ENCODE measurements at places on chromosomes 1 and 21.
A peak's percentile ranks its signal among the peaks of the same experiment; 100 is the strongest.

- no peaks in the 10 kb centered on the region for H3K36me3 ChIP-seq
- peaks cover 24% of the 10 kb centered on the region for H3K4me1 ChIP-seq
- peaks cover 17% of the 10 kb centered on the region for H3K27me3 ChIP-seq
Observed at GRCh38 chr1:157956732-157957131, 36.7 kb upstream of the KIRREL1 start.

GRCh38 chr21:42513151-42513984 is at the start of gene SLC37A1:
TSS of gene SLC37A1 (plus strand) at chr21:42513852. CDS start at chr21:42518455, 4,603 bp downstream.
- DNase-seq, result peak; percentile 63
- H3K36me3 ChIP-seq, result peaks cover 22% of the 10 kb centered on the region
- H3K4me1 ChIP-seq, result peaks cover 42% of the 10 kb centered on the region
- H3K27me3 ChIP-seq, result no peaks in the 10 kb centered on the region

DNA sequence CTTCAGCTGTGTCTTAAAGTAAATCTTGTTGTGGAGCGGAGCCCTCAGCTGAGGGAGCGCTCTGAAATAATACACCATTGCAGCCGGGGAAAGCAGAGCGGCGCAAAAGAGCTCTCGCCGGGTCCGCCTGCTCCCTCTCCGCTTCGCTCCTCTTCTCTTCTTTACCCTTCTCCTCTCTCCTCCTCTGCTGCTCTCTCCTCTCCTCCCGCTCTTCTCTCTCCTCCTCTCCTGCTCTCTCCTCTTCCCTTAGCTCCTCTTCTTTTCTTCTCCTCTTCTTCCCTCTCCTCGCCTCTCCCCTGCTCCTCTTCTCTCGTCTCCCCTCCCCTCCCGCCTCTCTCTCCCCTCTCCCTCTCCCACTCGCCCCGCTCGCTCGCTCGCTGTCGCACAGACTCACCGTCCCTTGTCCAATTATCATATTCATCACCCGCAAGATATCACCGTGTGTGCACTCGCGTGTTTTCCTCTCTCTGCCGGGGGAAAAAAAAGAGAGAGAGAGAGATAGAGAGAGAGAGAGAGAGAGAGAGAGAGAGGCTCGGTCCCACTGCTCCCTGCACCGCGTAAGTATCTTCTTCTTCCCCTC is at the start of gene PROX1:
TSS of gene PROX1 (plus strand) at position 47 of the 580 bp plus-strand sequence. CDS start 8,563 bp downstream, outside the sequence.
- no peak for DNase-seq
- H3K4me3 ChIP-seq, result peak within 1 kb of the TSS; percentile 88
- peak within 1 kb of the TSS; percentile 82 for H3K27ac ChIP-seq
- peaks cover 5% of the 10 kb centered on the region for H3K36me3 ChIP-seq

GRCh38 chr1:40140211-40140973 is 20.8 kb upstream of the RLF start:
- H3K4me3 ChIP-seq, result no peak overlapping the region
- no peak overlapping the region for H3K27ac ChIP-seq
- H3K36me3 ChIP-seq, result no peaks in the 10 kb centered on the region
- peaks cover 8% of the 10 kb centered on the region for H3K27me3 ChIP-seq
- DNase-seq, result no peak

GRCh38 chr1:197944485-197944884 is 27.3 kb downstream of the LHX9 start:
- H3K36me3 ChIP-seq, result no peaks in the 10 kb centered on the region
- no peak for DNase-seq
- H3K27me3 ChIP-seq, result peaks cover 24% of the 10 kb centered on the region
- H3K4me3 ChIP-seq, result no peak overlapping the region
- no peak overlapping the region for H3K27ac ChIP-seq
- H3K4me1 ChIP-seq, result no peaks in the 10 kb centered on the region

DNA sequence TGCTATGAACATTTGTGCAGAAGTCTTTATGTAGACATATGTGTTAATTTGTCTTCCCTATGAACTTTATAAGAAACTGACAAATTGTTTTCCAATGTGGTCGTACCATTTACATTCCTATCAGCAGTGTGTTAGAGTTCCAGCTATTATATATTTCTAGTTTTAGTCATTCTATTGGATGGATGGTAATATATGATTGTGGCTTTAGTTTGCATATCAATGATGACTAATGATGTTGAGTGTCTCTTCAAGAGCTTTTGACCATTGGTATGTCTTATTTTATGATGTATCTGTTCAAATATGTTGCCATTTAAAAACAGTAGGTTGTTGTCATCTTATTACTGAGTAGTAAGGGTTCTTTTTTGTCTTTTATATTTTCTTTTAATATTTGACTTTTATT is 16.2 kb upstream of the ZNF326 start:
- DNase-seq, result no peak
- H3K27ac ChIP-seq, result no peak overlapping the region
- no peaks in the 10 kb centered on the region for H3K36me3 ChIP-seq
- H3K4me3 ChIP-seq, result no peak overlapping the region
- H3K27me3 ChIP-seq, result no peaks in the 10 kb centered on the region

GRCh38 chr1:69263921-69264391 is 303.8 kb upstream of the LRRC7 start:
- H3K4me1 ChIP-seq, result no peaks in the 10 kb centered on the region
- DNase-seq, result no peak
- H3K27me3 ChIP-seq, result no peaks in the 10 kb centered on the region

DNA sequence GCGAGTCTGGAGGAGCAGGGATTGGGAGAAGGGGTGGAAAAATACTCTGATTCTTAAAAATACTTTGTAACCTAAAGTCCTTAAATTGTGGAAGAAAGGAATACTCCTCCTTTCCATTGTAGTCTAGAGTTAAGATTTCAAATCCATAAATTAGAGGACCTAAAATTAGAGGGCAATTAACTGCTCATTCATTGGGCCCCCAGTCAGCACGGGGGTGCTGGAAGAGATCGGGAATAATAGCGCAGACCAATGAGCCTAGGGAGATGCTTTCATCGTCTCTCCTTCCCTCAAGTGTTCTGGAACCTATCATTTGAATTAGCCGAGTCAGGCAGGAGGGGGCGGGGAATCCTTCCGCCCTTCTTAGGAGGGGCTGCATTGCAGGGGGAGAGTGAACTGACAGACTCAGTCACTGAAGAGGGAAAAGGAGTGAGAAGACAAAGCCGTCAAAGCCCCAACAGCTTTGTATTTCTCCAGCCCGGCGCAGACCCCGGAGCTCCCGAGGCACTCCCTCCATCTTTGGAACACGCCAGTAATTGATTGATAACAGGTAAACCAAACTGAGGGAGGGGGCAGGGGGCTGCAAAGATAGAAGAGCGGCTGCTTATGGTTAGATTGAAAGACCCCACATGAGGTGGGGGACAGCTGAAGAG is at the start of gene MLLT11:
TSS of gene MLLT11 (plus strand) at position 391 of the 650 bp plus-strand sequence. CDS start 6,828 bp downstream, outside the sequence.
- peaks cover 46% of the 10 kb centered on the region for H3K4me1 ChIP-seq
- DNase-seq, result no peak
- H3K4me3 ChIP-seq, result peak within 1 kb of the TSS; percentile 98

Data from activated B cell treated with CpG ODN at 0.5 μM for 24 hours (primary cell).